ENCODE measurements at places on chromosomes 3 and 15.

GRCh38 chr3:156172536-156172935 lies 52.2 kb downstream of the KCNAB1 start:
- no peak for DNase-seq

DNA sequence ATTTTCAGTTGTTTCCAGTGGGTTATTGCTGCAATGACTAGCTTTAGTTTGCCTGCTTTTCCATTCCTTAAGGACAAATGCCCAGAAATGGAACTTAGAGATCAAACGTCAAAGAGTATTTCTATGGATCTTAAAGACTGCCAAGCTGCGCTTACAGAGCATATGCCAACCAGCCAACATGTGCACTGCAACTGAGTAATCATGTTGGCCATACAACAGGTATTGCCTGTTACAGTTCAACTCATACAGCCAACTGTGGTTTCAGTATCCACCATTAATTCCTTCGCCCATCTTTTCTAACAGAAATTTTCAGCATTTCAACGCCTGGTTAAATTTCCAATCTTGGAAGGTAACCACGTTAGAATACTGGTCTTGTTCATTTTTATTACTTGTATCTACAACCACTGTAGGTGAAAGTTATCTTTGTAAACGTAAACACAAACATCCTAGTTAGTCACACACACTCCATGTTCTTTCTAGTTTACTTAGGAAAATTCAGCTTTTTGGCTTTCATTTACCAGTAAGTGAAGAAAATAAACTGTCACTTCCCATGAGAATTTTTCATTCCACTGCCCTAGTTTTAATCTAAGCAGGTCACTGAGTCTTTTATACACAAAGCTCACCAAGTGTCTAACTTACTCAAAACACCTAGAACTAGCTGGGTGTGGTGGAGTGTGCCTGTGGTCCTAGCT lies 3.9 kb downstream of the RPL32 start:
- no peak for DNase-seq

DNA sequence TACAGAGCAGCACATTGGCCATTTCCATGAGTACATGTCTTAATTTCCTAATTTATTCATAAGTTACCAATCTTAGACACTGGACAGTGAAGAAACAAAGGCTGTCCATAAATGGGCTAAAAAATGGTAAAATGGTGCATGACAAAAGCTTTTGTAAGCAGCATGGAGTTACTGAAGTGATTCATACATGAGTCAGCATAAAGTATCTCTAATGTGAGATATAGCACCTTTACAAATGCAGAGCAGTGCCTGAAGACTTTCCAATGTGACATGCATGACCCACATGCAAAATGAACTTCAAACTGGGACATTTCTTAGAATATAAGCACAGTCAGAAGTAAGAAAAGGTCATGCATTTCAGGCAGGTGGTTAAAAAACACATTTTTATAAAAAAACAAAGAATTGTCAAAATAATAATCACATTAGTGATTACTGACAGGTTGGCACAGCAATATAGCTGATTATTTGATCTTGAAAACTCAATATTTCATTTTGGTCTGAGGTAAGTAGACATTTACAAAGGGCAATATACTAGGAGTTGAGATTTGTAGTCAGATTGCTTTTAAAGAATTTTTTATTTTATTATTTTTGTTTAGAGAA lies 299.3 kb downstream of the PLCL2 start:
- DNase-seq = no peak

DNA sequence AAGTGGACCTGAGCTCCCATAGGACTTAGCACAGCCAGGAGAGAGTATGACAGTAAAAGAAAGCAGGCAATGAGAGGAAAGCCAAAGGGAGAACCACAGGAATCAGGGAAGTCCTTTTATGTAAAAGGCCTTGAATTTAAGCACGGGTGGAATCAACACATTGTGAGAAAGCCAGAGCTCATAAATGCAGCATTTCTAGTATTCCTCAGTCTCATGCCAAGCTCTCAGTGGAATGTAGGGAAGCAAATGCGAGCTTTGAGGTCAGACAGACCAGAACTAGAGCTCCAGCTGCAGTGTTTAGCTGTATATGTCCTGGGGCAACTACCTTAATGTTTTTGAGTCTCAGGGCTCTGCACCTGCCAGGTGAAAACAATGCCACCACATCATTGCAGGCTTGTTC lies 132.1 kb upstream of the TRIM42 start:
- no peak for DNase-seq

- DNase-seq = no peak
Observed at GRCh38 chr3:172061724-172062184, 22.4 kb downstream of the FNDC3B start.

DNA sequence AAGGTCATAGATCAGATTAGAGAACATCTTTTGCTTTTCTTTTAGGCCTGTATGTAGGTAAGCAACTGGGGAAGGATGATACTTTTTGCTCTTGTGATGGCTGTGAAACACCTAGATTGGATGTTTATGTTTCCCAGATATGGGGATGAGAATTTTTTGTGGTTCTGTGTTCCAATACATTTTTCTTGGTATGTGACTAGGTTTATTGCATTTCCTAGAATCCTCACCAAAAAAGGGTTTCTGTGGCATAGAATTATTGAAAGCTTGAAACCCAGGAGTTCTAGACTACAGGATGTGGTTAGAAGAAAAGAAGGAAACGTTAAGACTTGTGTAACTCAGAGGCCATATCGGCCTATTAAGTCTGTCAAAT lies 25.8 kb downstream of the OXNAD1 start:
- DNase-seq = no peak

DNA sequence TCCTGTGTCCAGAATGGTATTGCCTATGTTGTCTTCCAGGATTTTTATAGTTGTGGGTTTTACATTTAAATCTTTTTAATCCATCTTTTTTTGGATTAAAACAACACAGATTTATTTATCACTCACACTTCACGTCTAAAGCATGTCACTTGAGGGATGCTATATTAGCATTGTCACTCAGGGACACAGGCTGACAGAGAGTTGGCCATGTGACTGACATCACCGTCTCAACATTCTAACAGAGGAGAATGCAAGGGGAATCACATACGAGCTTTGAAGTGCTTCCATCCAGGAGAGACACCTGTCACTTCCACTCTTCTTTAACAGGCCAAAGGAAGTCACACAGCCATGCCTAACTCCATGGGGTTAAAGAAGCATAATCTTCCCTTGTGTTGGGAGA lies 204.6 kb upstream of the AZI2 start:
- DNase-seq = no peak

- DNase-seq = no peak
Observed at GRCh38 chr3:131716943-131717342, 214.2 kb upstream of the MRPL3 start.

GRCh38 chr3:128763967-128764366 lies 38.0 kb downstream of the RAB7A start:
- DNase-seq = no peak

GRCh38 chr3:176046703-176047102 lies 1150.6 kb downstream of the TBL1XR1 start:
- DNase-seq = no peak

DNA sequence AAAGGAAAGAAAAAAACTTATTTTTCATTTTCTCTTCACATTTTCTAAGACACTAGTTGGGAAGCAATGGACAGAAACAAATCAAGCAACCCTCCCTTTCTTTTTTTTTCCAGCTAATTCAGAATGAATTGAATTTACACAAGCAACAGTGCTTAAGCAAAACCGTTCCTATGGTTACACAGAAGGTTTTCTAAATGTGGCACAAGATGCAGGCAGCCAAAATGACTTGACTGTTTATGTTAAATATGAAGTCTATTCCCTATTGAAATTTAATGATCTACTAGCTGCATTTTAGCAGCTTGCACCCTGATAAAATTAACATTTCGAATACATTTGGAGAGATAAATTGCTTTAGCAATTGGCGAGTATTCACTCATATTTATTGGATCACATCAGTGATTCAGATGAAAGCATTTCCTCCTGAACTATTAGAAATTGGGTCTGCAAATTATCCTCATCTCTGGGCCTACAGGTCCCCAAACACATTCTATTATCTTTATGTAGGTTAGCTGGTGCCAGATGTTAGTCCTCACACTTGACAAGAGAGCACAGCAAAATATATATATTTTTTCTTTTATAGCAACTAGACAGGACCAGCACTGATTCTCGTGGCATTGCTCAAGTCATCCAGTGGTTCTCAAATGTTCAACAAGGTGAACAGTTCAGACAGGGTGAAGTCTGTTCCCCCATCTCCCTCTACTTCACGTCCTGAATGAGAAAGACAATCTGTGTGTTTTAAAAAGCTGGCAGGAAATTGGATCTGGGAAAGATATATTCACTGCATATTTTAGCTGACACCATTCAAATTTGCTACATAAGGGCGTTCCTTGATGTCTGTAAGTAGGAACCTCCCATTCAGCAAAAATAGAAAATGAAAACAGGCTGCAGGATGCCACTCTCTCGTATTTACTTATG lies 463.6 kb upstream of the KCNMB2 start:
- no peak for DNase-seq

DNA sequence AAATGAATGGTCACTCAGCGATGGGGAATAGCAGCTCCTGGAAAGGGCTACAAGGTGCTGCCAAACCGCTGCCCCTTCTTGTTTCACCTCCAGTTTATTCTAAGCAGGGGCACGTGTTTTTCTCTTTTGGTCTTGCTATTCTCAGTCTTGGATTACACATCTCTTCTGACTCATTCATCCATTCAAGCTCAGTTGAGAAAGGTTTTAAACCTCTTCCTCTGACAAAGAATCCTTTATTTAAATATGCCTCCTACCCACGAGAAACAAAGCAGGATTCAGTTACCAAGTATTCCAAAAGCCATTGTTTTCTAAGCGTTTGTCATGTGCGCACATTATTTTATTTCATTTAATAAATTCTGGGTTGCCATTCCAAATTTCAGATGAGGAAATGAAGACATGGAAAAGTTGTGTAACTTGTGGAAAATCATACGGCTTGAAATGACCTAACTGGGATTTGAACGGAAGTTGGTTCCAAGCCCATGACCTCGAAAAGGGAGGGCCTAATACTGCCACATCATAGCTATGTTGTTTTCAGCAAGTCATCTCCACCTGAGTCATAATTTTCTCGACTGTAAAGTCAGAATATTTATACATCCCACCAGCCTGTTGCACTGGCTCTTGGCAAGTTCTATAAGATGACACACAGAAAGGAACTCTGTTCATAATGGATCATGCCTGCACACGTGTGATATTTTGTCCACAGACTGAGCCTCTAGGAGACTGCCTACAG lies 292.0 kb upstream of the SLCO3A1 start:
- peak; percentile 23 for DNase-seq

DNA sequence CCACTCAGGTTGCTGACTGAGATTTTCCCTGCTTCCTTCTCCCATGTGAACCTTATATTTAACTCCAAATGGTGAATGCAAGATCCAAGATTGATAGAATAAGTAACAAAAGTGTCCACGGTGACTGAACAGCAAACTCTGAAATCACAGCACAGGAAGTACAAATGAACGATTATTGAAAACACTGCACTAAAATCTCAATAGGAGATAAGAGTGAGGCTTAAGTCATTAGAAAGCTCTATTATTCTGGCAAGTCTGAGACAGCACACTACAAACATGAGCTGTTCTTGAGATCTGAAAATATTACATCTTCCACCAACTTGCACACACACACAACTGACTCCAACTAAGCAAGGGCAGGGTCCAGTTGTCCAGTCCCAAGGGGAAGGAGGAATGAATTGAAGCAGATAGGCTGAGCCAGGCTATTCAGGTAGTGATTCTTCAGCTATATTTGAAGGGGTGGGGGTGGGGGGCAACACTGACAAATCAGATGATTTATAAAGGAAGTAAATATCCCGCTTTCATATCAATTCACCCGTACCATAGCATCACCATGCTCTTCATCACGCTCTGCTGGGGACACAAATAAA lies 2.9 kb downstream of the ZNF385D start:
- DNase-seq = no peak

DNA sequence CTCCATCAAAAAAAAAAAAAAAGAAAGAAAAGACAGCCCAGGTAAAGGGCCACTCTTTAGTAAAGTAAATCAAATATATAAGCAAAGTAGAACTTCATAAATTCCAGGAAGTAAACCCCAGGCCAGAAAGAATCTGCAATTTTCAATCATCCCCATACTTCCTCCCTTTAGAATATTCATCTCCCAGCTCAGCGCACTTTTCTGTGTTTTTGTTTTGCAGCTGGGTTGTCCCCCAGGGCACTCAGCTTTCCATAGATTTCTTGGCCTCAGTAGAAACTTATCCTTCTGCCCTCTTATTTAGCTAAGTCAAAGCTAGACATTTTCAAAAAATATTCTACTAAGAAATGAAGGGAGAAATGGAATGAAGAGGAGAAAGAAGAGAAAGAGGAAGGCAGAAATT lies 24.0 kb upstream of the SPRED1 start:
- no peak for DNase-seq

- DNase-seq = no peak
Observed at GRCh38 chr3:168707900-168708299, 612.2 kb upstream of the GOLIM4 start.

- no peak for DNase-seq
Observed at GRCh38 chr3:36580716-36581115, 183.6 kb downstream of the DCLK3 start.

GRCh38 chr3:144966560-144966959 lies 994.9 kb downstream of the DIPK2A start:
- no peak for DNase-seq

DNA sequence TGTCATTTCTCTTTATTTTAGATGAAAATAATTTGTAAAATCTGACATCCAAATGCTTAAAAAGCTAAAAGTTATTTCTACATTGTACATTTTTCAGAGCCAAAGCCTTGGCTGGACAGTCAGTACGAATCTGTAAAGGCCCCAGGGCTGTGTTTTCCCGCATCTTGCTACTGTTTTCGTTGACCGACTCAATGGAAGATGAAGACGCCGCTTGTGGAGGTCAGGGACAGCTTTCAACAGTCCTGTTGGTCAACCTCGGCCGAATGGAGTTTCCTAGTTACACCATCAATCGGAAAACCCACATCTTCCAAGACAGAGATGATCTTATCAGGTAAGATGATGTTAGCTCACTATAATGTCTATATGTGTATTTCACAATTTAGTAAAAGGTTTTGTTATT lies 10.0 kb downstream of the FAN1 start:
- DNase-seq = no peak

GRCh38 chr3:190877925-190878324 lies 15.4 kb upstream of the GMNC start:
- peak; percentile 25 for DNase-seq

DNA sequence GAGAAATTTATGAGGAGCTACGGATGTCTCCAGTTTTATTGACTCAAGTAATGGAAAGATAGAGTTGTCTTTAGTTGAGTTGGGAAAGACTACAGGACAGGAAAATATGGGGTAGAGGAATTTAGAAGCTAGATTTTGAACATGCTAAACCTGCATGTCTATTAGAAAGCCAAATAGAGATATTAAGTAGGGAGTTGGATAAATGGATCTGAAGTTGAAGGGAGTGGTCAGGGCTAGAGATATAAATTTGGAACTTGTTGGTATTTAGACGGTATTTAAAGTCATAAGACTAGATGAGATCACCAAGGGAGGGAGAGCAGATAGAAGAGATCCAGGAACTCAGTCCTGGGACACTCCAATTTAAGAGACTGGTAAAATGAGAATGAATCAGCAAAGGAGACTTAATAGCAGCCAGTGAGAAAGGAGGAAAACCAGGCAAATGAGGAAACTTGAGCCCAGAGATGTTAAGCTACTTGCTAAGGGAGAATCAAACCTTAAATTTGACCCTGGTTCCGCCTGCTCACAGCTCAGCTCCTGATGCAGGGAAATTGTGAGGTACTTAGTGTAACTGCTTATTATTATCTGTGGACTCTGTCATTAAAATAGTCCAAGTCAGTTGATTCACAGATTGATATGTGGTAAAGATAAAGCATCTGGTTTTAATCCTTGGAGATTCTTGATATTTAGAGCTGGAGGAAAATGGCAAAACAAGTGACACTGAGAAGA lies 35.8 kb downstream of the ABI3BP start:
- DNase-seq = no peak

GRCh38 chr3:139745831-139746230 lies 68.1 kb upstream of the NMNAT3 start:
- DNase-seq = no peak

Data from H54 (cell line).